Naive thymus-derived CD4-positive, alpha-beta T cell (primary cell): ENCODE measurements at places on chromosomes 12 and 14. TPM values are rescaled to one million over a fixed set of nuclear protein-coding genes. Genes with fewer than 3 reads are reported as not detected.

GRCh38 chr14:86505808-86506207, 975.9 kb downstream of the FLRT2 start:
- DNase-seq, result no peak
- H3K27ac ChIP-seq, result no peak overlapping the region
- no peaks in the 10 kb centered on the region for H3K27me3 ChIP-seq

DNA sequence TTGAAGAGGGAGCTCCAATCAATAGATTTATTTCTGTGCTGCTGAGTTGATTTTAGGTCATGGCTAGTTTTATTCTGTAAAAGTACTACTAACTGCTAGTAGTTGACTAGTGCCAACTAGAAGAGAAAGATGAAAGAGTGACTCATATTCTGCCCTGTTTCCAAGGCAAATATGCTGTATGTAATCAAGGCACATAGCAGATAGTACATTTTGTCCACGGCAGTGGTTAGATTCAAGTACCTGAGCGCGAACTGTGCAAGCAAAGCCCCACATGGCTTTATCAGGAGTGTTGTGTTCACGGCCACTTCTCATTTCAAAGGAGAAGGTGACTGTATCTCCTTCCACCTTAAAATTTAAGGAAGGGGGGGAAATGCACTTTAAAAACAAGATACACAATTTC, 126.8 kb downstream of the TRAFD1 start:
- no peaks in the 10 kb centered on the region for H3K4me1 ChIP-seq
- no peaks in the 10 kb centered on the region for H3K27me3 ChIP-seq
- no peak overlapping the region for H3K27ac ChIP-seq
- H3K36me3 ChIP-seq, result peaks cover 6% of the 10 kb centered on the region
- no peak overlapping the region for H3K4me3 ChIP-seq

- H3K4me3 ChIP-seq, result no peak overlapping the region
- no peak overlapping the region for H3K27ac ChIP-seq
- H3K4me1 ChIP-seq, result no peaks in the 10 kb centered on the region
- DNase-seq, result no peak
- no peaks in the 10 kb centered on the region for H3K36me3 ChIP-seq
- no peaks in the 10 kb centered on the region for H3K27me3 ChIP-seq
Measured at GRCh38 chr12:86376052-86376451, 119.9 kb upstream of the MGAT4C start.

DNA sequence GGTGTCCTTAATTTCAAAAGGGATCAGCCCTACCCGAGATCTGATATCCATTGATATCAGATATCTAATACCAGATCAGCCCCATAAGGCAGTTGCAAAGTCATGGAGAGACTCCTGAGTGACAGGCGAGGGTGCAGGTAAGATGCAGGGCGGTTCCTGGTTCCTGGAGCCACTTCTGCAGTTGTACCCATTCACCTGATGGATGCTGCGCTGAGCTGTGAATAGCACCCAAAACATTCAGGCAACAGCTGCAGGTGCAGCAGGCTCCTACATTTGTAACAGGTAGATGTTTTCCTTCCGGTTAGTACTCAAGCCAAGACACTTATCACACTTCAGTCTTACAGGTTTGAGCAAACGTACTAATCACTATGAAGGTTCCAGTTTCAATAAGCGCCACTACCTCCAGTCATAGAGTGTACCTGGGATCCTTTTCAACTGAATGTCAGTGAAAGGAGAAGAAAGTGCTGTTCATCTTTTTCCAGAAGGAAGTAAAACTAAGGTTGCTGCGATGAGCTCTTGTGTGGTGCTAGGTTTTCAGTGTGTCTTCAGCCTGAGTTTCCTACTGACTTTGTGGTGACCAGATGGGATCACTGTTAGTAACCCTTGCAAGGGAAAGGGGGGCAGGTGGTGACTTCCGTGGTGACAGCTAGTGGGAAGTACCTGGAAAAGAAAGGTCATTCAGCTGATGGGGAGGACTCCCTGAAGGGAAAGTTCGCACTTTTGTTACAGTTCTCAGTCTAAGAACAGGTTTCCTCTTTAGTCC, 1.9 kb downstream of the ATP6V0A2 start:
- peak overlapping the region; percentile 77 for H3K27ac ChIP-seq
- no peaks in the 10 kb centered on the region for H3K27me3 ChIP-seq
- H3K4me3 ChIP-seq, result peak overlapping the region; percentile 95
- H3K36me3 ChIP-seq, result no peaks in the 10 kb centered on the region
- H3K4me1 ChIP-seq, result peaks cover 21% of the 10 kb centered on the region

Gene P2RX7
- 4.7 TPM for total RNA-seq

GRCh38 chr14:80996049-80996901, 40.9 kb downstream of the TSHR start:
- no peaks in the 10 kb centered on the region for H3K27me3 ChIP-seq
- peak; percentile 27 for DNase-seq
- no peaks in the 10 kb centered on the region for H3K4me1 ChIP-seq
- H3K36me3 ChIP-seq, result no peaks in the 10 kb centered on the region
- no peak overlapping the region for H3K4me3 ChIP-seq

GRCh38 chr12:43347026-43347425, 205.0 kb downstream of the ADAMTS20 start:
- DNase-seq, result no peak
- no peaks in the 10 kb centered on the region for H3K4me1 ChIP-seq
- no peak overlapping the region for H3K27ac ChIP-seq
- no peaks in the 10 kb centered on the region for H3K27me3 ChIP-seq

DNA sequence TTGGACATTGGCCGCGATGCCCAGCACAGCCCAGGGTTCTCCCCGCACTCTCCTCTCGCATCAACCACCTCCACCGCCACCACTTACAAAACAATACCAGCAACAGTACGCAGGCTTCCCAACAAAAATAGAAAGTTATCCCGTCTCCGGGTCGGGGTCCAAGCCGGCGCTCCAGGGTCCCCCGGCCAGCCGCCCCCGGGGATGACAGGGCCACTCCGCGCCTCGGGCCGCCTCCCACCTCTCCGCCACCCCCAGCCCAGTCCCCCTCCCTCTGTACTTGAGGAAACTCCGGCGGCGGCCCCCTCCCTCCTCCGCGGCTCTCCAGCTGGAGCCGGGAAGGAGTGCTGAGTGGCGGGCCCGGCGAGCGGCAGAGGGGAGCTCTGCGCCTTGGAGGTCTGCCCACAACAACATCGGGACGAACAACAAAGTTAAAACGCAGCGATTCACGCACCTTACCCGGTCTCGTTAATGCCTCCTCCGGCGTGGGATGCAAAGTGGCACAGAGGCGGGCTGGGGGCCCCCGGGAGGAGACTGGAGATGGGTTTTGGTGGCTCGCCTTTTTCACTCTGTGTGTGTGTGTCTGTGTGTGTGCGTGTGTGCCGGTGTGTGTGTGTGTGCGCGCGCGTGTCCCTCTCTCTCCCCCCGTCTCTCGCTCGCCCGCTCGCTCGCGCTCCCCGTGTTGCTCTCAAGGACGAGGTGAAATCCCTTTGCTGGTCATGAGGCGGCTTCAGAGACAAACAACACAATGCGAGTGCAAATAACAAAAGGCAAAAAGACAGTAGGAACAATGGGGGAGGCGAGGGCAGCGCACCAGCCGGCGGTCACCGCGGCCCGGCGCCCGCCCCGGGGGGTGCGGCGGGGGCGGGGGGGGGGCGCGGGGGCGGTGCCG, 386.8 kb downstream of the BCAT1 start:
- H3K36me3 ChIP-seq, result no peaks in the 10 kb centered on the region
- H3K4me1 ChIP-seq, result no peaks in the 10 kb centered on the region
- H3K27ac ChIP-seq, result no peak overlapping the region
- H3K4me3 ChIP-seq, result peak overlapping the region; percentile 39
- peak; percentile 31 for DNase-seq
- H3K27me3 ChIP-seq, result no peaks in the 10 kb centered on the region

DNA sequence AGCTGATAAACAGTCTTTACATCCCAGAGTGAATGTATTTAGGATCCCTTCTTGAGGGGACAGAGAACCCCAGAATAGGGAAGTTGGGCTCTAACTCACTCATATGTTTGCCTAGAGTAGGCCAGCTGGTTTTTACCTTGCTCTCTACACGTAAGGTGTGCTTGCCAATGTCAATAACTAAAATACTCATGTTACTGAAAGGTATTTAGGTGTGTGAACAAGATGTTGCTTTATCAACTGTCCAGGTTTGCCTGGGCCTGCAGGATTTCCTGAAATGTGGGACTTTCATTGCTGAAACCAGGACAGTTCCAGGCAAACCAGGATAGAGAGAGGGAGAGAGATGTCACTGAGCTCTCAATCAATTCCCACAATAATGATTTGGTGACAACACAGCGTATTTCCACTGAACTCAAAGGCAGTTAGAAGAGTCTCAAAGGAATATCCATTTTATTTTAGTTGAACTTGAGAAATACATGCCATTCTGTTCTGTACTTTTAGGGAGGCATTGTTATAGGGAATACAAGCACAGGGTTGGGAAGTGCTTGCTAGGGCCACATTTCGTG, 171.7 kb downstream of the NRXN3 start:
- no peaks in the 10 kb centered on the region for H3K4me1 ChIP-seq
- H3K36me3 ChIP-seq, result no peaks in the 10 kb centered on the region
- no peaks in the 10 kb centered on the region for H3K27me3 ChIP-seq

DNA sequence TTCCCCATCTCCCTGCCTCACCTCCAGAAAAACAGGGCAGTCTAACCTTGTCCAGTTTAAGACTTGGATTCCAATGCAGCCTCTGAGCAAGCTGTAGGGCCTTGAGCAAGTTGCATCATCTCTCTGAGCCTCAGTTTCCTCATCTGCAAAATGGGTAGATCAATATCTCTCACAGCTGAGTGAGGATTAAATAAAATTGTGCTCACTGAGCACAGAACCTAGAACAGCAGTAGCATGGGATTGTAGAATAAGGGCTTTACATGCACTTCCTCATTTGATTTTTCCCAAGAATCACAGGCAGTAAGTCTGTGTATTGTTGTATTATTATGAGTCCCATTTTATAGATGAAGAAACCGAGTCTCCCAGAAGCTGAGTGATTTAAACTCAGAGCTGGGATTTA, 2.0 kb downstream of the DTX1 start:
- peaks cover 4% of the 10 kb centered on the region for H3K4me1 ChIP-seq
- no peaks in the 10 kb centered on the region for H3K36me3 ChIP-seq
- DNase-seq, result no peak
- H3K4me3 ChIP-seq, result no peak overlapping the region
- H3K27ac ChIP-seq, result peak overlapping the region; percentile 10

DNA sequence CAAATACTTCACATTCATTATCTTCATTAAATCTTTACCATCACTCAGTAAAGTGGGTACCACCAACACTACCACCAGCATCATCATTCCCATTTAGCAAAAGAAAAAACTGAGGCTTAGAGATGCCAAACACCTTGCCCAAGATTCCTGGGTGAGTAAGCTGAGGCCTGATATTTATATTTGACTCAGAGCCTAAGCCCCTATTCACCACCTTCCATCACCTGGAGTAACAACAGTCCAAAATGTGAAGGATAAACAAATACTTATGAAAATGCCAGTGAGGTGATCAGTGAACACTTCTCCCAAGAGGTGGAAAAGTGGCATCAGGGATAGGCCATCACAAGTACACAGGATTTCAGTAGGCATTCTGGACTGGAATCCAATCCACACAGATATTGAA, 3.7 kb downstream of the SLC38A1 start:
- H3K4me3 ChIP-seq, result peak overlapping the region; percentile 93
- no peaks in the 10 kb centered on the region for H3K36me3 ChIP-seq
- H3K4me1 ChIP-seq, result peaks cover 60% of the 10 kb centered on the region
- H3K27ac ChIP-seq, result peak overlapping the region; percentile 98
- no peaks in the 10 kb centered on the region for H3K27me3 ChIP-seq
- no peak for DNase-seq
